ENCODE measurements at places on chromosomes 7 and 10.

- DNase-seq: no peak
Observed at GRCh38 chr10:70604106-70604505, 1.6 kb upstream of the PRF1 start.

DNA sequence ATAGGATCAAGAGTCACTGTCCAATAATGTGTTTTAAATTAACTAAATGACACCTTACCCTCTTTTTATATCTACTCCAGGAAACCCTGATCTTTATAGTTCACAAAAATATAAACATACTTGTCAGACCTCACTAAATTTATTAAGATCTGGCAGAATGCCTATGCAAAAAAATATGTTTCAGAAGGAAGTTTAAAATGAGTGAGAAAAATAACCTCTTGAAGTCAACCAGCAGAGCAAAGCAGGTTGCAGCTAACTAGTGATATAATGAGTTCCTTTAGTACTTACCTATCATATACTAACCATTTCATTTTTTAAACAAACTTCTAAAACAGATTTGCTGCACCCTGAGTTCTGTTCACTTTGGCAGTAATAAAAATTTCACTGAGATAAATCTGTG, 14.0 kb upstream of the HGF start:
- no peak for DNase-seq

DNA sequence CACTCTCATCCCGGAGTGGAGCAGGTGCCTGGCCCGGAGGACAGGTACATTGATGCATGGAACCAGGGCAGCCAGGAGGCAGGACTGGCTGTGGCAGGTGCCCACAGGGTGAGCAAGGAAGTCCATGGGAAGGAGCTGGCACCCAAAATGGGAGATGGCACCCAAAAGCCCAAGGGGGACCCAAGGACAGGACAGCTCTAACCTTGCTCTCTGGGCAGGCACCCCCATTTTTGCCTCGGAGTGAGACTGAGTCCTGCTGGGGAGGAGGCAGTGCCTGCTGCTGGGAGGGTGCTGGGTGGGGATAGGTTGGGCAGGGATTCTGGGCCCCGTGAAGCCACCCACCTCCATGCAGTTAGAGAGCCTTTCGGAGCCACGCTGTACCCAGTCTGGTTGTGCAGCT, 234.5 kb downstream of the TCERG1L start:
- DNase-seq: no peak

- DNase-seq: no peak
Observed at GRCh38 chr7:122364761-122365280, 60.3 kb upstream of the FEZF1 start.
